ENCODE measurements at places on chromosomes 5 and 9.

GRCh38 chr5:90982576-90982975, 400.5 kb downstream of the ARRDC3 start:
- DNase-seq = no peak

GRCh38 chr5:137753691-137754187, 424 bp downstream of the HNRNPA0 start:
- DNase-seq = no peak

DNA sequence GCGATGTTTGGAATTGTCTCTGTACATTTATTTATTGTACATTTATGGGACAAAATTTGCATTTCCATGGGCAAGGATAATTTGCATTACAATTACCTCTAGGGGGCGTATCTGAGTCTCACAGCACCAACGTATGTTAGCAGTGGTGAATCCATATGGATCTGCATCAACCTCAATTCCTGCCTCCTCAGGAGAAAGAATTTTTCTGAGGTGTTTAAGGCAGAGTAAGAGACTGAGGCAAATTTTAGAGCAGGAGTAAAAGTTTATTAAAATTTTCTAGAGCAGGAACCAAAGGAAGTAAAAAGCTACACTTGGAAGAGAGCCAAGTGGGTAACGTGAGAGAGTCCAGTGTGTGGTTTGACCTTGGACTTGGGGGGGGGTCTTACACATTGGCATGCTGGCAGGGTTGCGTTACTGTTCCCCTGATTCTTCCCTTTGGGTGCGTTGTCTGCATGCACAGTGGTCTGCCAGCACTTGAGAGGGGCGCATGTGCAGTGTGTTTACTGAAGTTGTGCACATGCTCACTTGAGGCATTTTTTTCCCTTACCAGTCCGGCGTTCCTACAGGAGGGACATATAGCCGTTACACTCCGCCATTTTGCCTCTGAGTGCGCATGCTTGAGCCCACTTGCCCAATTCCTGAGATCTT, 21.0 kb upstream of the RAB14 start:
- peak; percentile 46 for DNase-seq

DNA sequence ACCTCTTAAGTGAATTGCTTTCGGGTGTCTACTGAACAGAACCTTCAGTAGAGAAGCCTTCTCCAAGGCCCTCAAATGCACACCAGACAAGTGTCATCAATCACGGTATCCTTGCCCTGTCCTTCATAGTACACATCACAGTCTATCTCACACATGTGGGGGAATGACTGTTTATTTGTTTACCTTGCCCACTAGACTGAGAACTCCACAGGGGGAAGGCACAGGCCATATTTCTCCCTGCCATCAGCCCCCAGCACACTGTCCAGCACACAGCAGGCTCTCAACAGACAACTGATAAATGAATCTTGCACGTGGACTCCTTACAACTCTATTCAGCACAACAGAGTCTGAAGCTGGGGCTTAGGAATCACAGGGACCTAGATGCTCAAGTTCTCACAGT, 128.5 kb downstream of the MED27 start:
- no peak for DNase-seq

GRCh38 chr5:143030349-143030748, 260.2 kb downstream of the ARHGAP26 start:
- peak; percentile 8 for DNase-seq

DNA sequence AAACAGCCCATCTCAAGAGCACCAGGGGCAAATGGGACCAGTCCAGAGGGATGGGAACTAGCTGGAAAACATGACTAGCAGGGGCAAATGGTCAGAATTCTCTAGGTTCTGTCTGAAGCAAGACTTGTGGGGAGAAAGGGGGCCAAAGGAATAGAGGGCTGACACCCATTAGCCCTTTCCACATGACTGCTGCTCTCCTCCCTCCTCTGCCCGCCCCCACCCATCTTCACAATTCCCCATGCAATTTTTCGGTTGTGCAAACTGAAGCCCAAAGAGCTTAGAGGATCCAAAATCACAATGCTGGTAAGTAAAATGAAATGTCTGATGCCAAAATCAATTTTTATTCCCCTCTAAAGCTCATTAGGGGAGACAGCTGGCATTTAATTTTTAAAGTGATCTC, 207.1 kb downstream of the DCP2 start:
- DNase-seq = no peak
